ENCODE measurements at places on chromosomes 13 and 19.

DNA sequence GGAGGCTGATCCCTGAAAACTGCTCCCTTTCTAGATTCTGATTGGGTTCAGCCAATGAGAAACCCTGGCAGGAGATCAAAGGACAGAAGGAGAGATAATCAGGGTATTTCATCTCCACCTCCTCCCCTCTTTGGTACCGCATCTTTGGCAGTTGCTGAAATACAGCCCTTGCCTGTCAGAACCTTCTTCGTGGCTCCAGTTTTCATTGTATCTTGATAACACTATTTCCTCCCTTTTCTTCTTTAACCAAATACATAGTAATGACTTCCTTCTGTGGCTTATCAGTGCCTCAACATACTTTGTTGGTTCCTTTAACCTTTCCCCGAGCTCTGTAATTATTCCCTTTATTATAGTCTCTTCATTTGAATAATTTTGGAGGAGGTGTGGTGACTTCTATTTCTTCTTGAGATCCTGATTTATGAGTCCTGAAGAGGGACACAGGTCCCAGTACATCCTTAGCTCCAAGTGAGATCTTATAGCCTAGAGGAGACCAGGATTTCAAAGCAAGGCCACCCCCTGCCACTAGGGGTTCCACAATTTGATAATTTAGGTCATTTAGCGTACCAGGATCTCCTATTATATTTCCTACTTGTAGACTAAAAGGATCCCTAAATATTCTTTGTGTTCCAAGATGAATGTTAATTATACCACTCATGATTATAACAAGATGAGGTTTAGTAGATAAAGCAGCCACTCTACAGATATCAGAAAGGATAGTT is 98.0 kb downstream of the EDNRB start:
- DNase-seq = no peak

DNA sequence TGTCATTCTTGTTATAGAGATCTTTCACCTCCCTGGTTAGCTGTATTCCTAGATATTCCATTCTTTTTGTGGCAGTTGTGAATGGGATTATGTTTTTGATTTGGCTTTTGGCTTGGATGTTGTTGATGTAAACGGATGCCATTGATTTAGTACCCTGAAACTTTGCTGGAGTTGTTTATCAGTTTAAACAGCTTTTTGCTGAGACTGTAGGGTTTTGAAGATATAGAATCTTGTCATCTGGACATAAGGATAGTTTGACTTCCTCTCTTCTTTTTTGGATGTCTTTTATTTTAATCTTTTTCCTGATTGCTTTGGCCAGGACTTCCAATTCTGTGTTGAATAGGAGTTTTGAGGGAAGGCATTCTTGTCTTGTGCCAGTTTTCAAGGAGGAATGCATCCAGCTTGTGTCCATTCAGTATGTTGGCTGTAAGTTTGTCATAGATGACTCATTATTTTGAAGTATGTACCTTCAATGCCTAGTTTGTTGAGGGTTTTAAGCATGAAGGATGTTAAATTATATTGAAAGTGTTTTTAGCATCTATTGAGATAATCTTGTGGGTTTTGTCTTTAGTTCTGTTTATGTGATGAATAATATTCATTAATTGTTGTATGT is 16.8 kb downstream of the ZNF431 start:
- DNase-seq = no peak

DNA sequence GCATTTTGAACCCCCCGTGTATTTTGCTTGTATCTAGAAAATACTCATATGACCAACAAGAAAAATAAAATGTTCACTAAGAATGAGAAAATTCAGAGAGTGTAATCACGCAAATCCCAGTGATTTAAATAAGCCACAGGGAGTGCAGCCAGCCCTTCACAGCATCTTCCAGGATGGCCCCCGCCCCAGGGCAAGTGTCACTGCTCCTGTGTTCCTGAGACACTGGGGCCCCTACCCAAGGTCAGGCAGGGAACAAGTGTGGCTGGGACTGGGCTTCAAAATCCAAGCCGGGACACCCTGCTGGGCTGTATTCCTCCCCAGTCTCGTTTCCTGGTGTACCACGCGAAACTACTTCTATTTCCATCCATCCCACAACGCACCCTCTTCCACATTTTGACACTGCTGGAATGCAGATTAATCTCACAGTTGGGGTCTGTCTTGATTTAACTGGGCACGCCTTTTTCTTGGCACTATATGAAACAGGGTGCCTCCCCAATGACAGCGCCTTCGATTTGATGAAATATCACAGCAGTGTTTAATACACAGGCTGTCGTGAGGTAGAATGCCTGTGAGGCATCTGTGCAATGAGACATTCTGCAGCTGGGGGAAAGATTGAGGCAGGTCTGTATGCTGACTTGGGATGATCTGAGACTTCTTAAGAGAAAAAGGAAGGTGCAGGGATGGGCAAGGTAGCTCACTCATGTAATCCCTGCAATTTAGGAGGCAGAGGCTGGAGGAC is 18.3 kb upstream of the CCNP start:
- DNase-seq = no peak

- no peak for DNase-seq
Observed at GRCh38 chr19:35310331-35310730, 18.4 kb downstream of the MAG start.

DNA sequence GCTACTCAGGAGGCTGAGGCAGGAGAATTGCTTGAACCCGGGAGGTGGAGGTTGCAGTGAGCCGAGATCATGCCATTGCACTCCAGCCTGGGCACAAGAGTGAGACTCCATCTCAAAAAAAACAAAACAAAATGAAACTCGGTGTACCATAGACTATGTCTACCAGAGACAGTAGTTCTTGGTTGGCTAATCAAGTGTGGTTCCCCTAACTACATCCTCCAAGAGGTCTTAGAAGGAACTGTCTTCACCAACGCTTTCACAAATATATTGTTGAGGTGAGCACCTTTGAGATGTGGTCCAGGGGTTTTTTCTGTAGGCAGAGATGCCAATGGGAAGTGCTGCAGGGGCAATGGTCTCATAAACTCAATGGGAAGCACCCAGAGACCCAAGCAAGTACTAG is 48.0 kb downstream of the RFC3 start:
- DNase-seq = no peak

DNA sequence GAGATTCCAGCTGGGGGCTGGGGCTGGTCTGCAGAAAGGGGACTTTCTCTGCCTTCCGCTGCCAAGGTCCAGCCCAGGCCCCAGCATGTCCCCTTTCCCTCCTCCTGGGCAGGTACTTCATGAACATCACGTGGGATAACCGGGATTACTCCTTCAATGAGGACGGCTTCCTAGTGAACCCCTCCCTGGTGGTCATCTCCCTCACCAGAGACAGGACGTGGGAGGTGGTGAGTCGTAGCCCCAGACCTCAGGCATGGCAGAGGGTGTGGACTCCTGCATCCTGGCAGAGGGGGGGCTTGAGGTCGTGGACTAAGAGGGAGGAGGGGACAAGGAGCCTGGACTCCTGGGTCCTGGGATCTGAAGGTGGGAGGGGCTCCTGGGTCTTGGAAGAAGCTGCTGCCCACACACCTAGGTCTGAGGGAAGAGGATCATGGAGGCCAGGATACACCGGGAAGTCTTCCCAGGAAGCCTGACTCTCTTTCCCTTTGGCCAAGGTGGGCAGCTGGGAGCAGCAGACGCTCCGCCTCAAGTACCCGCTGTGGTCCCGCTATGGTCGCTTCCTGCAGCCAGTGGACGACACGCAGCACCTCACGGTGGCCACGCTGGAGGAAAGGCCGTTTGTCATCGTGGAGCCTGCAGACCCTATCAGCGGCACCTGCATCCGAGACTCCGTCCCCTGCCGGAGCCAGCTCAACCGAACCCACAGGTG is 20.6 kb downstream of the GRIN2D start:
- DNase-seq = no peak

- DNase-seq = no peak
Observed at GRCh38 chr13:57820924-57821323, 189.4 kb downstream of the PCDH17 start.

- DNase-seq = no peak
Observed at GRCh38 chr19:45667620-45668341, at the start of gene GIPR. Gene GIPR, plus strand, starts transcription at chr19:45668221. Its CDS starts 1,300 bp downstream, at chr19:45669521.

DNA sequence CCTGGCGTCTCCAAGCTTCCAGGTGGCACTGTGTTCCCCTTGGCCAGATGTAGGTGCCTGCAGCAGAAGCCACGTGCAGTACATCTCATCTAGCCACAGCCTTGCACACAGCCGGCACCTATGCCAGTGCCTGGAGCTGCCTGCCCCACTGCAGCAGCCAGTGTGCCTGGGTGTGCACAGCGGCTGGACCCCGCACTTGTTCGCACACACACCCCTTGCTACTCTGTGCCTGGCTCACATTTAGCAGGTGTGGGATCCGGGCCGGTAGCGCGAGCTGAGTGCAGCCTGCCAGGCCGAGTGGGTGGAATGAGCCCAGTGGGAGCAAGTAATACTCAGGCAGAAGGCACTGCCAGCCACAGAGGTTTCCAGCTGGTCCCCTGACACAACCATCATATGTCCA is 26.9 kb upstream of the RBM26 start:
- no peak for DNase-seq

DNA sequence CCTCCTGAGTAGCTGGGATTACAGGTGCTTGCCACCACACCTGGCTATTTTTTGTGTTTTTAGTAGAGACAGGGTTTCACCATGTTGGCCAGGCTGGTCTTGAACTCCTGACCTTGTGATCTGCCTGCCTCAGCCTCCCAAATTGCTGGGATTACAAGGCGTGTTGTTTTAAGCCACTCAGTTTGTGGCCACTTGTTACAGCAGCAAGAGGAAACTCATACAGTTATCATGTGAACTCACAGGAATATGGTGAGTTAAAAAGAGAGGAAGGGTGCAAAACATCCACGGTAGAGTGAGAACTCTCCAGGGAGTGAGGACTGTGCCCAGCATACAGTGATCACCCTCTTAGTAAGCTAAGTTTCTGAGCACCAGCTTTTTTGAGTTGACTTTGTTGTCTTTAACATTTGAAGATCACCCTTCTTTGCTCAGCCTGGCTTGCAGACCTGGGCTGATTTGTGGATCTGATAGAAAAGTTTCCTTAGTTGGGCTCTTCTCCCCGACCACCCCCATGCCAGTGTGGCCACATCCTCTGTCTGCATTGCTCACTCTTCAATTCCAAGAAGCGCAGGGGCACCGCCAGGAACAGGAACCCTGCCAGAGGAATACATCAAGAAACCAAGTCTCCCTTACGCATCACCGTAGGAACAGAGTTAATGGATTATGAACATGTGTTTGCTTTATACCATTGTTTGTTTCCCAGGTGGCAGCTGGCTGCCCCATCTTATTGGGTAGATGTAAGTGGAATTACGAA is 16.0 kb downstream of the ALOX5AP start:
- no peak for DNase-seq

DNA sequence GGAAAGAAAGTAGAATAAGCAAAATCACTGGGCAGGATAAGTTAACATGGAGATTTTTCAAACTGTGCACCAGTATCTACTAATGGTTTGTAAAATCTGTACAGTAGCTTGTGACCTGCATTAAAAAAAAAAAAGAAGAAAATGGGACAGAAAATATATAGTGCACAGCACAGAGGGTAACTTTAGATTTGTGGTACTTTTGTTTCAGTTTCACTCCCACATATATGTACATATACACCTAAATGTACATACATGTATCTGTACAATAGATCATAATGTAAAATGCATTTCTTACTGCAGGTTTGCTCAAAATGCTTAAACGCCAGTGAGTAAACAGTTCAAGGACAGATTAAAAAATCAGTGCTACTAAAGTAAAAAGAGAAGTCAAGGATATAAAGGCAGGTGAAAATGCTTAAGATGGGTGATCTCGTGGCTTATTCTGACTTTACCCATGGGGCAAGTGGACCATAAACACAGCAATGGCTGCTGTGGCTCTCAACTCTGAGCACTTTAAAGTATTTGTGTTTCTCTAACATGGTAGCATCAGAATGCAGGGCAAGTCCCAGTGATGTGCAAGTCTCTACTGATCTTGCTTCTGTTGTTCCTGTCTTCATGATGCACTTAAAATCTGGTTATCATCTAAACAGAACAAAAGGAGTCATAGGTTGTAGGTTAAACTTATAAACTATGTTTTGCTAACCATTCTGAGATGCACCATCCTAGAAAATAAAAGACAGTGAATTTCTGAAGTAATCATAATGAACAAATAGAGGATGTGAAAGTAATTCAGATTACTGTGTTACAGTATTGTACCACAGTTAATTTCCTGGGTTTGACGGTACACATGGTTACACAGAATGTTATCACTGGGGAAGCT is 112.3 kb downstream of the MIPEP start:
- DNase-seq = no peak

- DNase-seq = no peak
Observed at GRCh38 chr13:94556041-94556440, 39.9 kb downstream of the TGDS start.

GRCh38 chr19:13033819-13034611 is 38.7 kb downstream of the NFIX start:
- no peak for DNase-seq

DNA sequence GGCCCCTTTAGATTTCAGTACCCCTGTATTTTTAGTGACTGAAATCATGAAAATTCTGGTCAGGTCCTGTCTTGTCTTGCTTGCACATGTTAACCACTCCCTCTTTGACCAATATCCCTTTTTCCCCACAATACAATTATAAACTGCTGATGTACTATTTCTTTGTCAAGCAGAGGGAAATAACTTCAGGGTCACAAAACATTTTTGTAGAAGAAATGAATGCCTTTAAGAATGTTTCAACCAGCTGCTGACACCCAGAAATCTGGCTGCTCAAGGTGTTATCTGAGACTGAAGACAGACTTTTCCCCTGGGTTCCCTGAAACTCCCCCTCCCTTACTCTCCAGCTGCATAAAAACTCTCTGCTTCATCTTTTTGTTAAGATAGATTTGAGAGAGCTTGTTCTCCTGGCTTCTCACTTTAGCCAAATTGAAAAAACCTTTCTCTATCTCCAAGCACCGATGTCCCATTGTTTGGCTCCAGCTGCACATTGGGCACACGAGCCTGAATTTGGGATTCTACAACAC is 18.4 kb upstream of the ACOD1 start:
- no peak for DNase-seq

DNA sequence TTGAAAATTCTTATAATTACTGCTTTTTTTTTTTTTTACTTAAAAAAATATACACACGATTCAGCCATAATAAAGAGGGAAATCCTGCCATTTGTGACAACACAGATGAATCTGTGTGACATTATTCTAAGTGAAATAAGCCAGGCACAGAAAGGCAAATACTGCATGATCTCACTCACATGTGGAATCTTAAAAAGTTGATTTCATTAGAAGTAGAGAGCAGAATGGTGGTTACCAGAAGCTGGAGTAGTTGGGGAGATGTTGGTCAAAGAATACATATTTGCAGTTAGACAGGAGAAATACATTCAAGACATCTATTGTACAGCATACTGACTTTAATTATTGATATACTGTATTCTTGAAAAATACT is 116.2 kb downstream of the KLF12 start:
- DNase-seq = no peak

DNA sequence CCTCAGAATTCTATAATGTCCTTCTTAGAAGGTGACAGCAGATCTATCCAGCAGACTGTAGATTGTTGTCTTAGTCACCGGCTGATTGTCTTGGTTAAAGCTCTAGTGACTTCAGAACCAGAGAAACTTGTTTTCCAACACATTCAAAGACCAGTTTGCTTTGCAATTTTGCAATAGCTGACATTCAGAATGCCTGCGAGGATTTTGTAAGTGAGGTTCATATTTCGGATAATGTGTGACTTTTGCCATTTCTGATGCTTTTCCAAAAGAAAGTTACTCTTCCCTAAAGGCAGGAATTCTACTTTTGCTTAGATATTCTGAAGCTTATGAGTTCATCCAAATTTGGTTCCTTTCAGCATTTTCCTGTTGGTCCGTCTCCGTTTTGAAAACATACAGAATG is 13.2 kb downstream of the SPINT2 start:
- no peak for DNase-seq
